ENCODE measurements at places on chromosomes 4 and X. TPM values are rescaled to one million over a fixed set of nuclear protein-coding genes. Genes with fewer than 3 reads are reported as not detected.

Gene IBSP
- not detected for total RNA-seq

Gene ANK2
- total RNA-seq, result 13.9 TPM

Gene DUSP9
- total RNA-seq, result 1.3 TPM

Gene HERC5
- total RNA-seq, result 0.33 TPM

Gene DCLK2
- 23.2 TPM for total RNA-seq

Gene XG
- total RNA-seq, result not detected

Gene PPP2R2C
- total RNA-seq, result not detected

Gene TEX13C
- total RNA-seq, result not detected

Gene SPANXN4
- not detected for total RNA-seq

Gene FBXW7
- total RNA-seq, result 6.2 TPM

Gene AKAP4
- not detected for total RNA-seq

Gene WDR13
- total RNA-seq, result 124 TPM

Gene SAGE1
- total RNA-seq, result not detected

Gene GAGE13
- not detected for total RNA-seq

Gene PCDH7
- total RNA-seq, result 26.2 TPM

Gene HELT
- not detected for total RNA-seq

Gene PNMA5
- total RNA-seq, result not detected

Data from mesangial cell (primary cell).